ENCODE measurements at places on chromosomes 6 and 20.

GRCh38 chr20:57241363-57241991 is 25.0 kb downstream of the BMP7 start:
- DNase-seq = no peak

GRCh38 chr6:27096834-27097511 is 150.5 kb upstream of the PRSS16 start:
- no peak for DNase-seq

- DNase-seq = no peak
Observed at GRCh38 chr20:3998998-3999397, 16.4 kb downstream of the RNF24 start.

GRCh38 chr6:108658174-108658573 is 97.5 kb downstream of the FOXO3 start:
- DNase-seq = no peak

- DNase-seq = no peak
Observed at GRCh38 chr6:143397227-143398222, 53.0 kb downstream of the ADAT2 start.

- DNase-seq = no peak
Observed at GRCh38 chr20:48335308-48336050, 492.3 kb downstream of the PREX1 start.

DNA sequence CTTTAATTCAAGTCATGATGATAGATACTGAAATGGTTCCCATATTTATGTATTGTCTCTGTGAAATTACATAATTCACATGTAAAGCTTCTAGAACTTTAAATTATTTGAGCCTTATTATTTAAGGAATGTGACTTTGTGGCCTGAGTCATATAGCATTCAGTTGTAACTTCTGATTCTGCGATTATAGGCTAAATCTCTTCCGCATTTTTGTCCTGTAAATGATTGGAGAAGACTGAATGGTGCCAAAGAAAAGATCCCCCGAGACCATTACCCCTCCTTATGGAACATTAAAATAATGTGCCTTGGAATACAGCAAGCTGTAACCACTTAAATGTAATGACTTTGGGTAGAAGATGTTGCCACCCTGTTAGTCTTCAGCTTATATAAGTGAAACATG is 63.3 kb upstream of the MAP7 start:
- no peak for DNase-seq

DNA sequence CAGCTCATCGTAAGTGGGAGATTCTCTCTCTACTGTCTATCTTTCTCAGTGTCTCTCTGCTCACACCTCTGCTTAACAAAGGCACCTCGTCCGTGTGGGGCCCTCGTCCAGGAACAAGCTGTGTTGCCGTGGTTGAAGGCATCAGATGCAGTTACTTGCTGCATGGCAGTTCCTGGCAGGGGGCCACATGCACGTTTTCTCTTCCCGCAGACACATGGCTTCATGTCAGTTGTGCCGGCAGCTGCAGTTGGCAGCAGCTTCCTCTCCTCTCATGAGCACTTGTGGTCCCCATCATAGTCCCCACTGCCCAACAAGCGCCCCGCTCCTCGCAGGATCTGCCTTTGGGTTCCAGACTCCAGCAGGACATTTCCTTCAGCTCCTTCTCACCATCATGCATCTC is 7.1 kb upstream of the AFDN start:
- DNase-seq = no peak

GRCh38 chr6:100305209-100305869 is 159.4 kb downstream of the SIM1 start:
- DNase-seq = no peak

- DNase-seq = no peak
Observed at GRCh38 chr6:140253096-140253495, 878.6 kb upstream of the CITED2 start.
